ENCODE measurements at places on chromosomes 2 and 18.
A peak's percentile ranks its signal among the peaks of the same experiment; 100 is the strongest.

GRCh38 chr18:79242246-79242645 is 153.5 kb upstream of the NFATC1 start:
- H3K27me3 ChIP-seq = no peaks in the 10 kb centered on the region
- peaks cover 6% of the 10 kb centered on the region for H3K4me1 ChIP-seq
- no peak overlapping the region for H3K4me3 ChIP-seq
- no peaks in the 10 kb centered on the region for H3K36me3 ChIP-seq
- no peak for DNase-seq

- no peak overlapping the region for H3K27ac ChIP-seq
- DNase-seq = no peak
- no peaks in the 10 kb centered on the region for H3K27me3 ChIP-seq
- H3K36me3 ChIP-seq = no peaks in the 10 kb centered on the region
These were observed 1181.6 kb upstream of the CELF4 start for GRCh38 chr18:38747153-38747552.

GRCh38 chr2:234309431-234309830 is 187.4 kb downstream of the ARL4C start:
- peaks cover 37% of the 10 kb centered on the region for H3K4me1 ChIP-seq
- DNase-seq = no peak
- H3K4me3 ChIP-seq = no peak overlapping the region
- no peaks in the 10 kb centered on the region for H3K36me3 ChIP-seq
- no peaks in the 10 kb centered on the region for H3K27me3 ChIP-seq

GRCh38 chr2:235044501-235045271 is 92.9 kb downstream of the SH3BP4 start:
- no peaks in the 10 kb centered on the region for H3K27me3 ChIP-seq
- DNase-seq = no peak
- no peak overlapping the region for H3K4me3 ChIP-seq

DNA sequence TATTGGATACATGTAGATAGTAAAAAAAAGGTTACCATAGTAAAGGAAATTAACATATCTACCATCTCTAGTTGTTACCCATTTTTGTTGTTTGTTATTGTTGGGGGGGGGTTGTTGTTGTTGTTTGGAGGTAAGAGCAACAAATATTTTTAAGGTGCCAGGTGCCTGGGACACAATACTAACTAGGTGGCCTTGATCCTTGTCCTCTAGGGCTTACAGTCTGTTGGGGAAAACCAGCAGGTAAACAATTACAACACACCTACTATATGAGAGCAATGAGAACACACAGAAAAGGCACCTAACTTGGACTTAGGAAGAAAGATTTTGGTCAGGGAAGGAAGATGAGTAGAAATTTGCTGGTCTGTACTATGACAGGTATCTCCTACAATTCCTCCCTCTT is 46.3 kb downstream of the SCN9A start:
- no peak for DNase-seq
- H3K4me1 ChIP-seq = peaks cover 11% of the 10 kb centered on the region
- H3K27ac ChIP-seq = no peak overlapping the region
- H3K36me3 ChIP-seq = peaks cover 3% of the 10 kb centered on the region
- H3K4me3 ChIP-seq = no peak overlapping the region

DNA sequence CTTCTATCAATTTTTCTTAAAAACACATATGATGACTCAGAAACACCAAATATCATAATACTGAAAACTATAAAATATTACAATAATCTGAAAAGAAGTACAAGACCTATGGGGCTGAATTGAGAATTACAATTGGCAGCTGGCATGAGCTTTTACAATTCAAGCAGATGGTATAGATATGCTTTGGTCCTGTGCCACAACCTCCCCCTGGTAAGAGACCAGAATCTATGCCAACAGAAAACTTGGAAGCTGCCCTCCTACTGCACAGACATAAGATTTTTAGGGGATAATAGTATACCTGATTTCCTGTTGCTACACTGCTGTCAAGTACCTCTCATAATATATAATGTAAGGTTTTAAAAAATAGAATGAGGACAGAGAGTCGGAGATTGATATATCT is 46.8 kb upstream of the CDH7 start:
- no peaks in the 10 kb centered on the region for H3K4me1 ChIP-seq
- no peaks in the 10 kb centered on the region for H3K27me3 ChIP-seq
- no peak for DNase-seq
- no peaks in the 10 kb centered on the region for H3K36me3 ChIP-seq

- no peak overlapping the region for H3K27ac ChIP-seq
- DNase-seq = no peak
- H3K36me3 ChIP-seq = peaks cover 20% of the 10 kb centered on the region
- no peak overlapping the region for H3K4me3 ChIP-seq
- no peaks in the 10 kb centered on the region for H3K4me1 ChIP-seq
- H3K27me3 ChIP-seq = no peaks in the 10 kb centered on the region
These were observed 31.2 kb upstream of the METAP1D start for GRCh38 chr2:171968509-171968908.

DNA sequence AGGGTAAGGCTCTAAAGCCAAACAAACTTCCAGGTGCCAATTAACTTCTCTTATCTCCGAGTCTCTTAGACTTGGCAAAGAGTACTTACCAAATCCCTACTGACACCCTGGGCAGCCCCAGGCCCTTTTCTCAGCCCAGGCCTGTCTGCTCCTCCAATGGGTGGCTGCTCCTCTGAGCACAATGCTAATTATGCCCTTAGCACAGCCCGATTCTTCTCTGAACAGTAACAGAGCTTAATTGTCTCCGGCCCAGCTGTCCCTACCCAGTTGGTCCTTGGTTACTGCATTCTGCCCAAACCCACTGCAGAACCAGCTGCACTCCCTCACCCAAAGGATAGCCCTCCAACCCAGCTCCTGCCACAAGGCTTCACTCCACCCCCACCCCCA is 110.3 kb downstream of the SMAD7 start:
- no peak overlapping the region for H3K27ac ChIP-seq
- DNase-seq = no peak
- H3K4me3 ChIP-seq = no peak overlapping the region
- H3K4me1 ChIP-seq = peaks cover 81% of the 10 kb centered on the region
- no peaks in the 10 kb centered on the region for H3K27me3 ChIP-seq
- H3K36me3 ChIP-seq = peaks cover 12% of the 10 kb centered on the region

- H3K4me3 ChIP-seq = no peak overlapping the region
- H3K27ac ChIP-seq = no peak overlapping the region
- H3K36me3 ChIP-seq = no peaks in the 10 kb centered on the region
- no peaks in the 10 kb centered on the region for H3K4me1 ChIP-seq
- no peak for DNase-seq
These were observed 222.7 kb upstream of the ITGA4 start for GRCh38 chr2:181234487-181234891.

- peaks cover 2% of the 10 kb centered on the region for H3K36me3 ChIP-seq
- H3K4me1 ChIP-seq = peaks cover 20% of the 10 kb centered on the region
- no peak overlapping the region for H3K27ac ChIP-seq
- no peaks in the 10 kb centered on the region for H3K27me3 ChIP-seq
- peak; percentile 40 for DNase-seq
These were observed 4.4 kb downstream of the C2orf92 start for GRCh38 chr2:97673915-97674283.

- H3K4me1 ChIP-seq = peaks cover 53% of the 10 kb centered on the region
- H3K4me3 ChIP-seq = peak overlapping the region; percentile 91
These were observed 266.5 kb downstream of the TCF4 start for GRCh38 chr18:55321265-55322177.

DNA sequence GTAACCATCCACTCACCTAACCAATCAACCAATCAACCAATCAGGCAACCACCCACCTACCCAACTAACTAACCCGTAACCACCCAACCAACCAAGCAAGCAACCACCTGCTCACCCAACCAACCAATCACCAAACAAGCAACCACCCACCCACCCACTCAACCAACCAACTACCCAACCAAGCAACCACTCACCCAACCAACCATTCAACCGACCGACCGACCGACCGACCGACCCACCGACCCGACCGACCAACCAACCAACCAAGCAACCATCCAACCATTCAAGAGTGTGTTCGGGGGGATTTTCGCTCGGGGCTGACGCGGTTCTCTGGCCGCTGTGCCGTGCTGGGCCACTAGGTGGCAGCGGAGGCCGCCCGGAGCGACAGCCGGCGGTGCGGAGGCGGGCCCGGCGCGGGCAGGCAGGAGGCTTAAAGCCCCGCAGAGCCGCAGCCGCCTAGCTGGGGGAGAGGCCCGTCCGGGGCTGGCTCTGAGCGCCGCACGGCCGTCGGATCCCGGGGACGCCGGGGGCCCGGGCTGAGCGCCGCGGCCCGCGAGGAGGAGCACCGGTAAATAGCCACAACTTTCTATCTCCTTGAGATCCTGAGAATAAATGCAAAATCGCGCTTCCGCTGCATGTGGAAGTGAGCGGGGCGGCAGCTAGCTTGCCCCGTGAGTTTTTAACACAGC is at the start of gene MC5R:
TSS of gene MC5R (plus strand) at position 443 of the 689 bp plus-strand sequence. CDS start 1,617 bp downstream, outside the sequence.
- H3K27ac ChIP-seq = no peak within 1 kb of the TSS
- no peak within 1 kb of the TSS for H3K4me3 ChIP-seq
- no peaks in the 10 kb centered on the region for H3K27me3 ChIP-seq
- DNase-seq = no peak

GRCh38 chr2:25240636-25241035 is 72.3 kb upstream of the POMC start:
- no peak overlapping the region for H3K4me3 ChIP-seq
- no peak overlapping the region for H3K27ac ChIP-seq
- H3K27me3 ChIP-seq = no peaks in the 10 kb centered on the region

DNA sequence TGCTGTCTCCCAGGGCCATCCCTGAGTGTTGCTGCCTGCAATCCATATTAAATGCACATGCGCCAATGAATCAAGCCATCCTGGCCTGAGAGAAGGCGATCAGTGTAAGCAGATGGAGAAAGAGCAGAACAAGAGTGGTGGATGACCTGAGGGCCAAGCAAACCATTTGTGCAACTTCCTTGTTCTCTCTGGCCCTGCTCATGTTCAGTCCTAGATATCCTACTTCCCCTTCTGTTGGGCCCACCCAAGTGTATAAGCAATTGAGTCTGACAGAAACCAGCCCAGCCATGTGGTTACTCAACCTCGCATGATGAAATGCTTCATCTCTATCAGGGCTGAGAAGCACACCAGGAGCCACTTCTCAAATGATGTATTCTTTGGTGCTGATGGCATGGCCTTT is 383.1 kb upstream of the ID2 start:
- H3K27ac ChIP-seq = no peak overlapping the region
- no peaks in the 10 kb centered on the region for H3K4me1 ChIP-seq
- no peaks in the 10 kb centered on the region for H3K36me3 ChIP-seq
- peak; percentile 42 for DNase-seq

DNA sequence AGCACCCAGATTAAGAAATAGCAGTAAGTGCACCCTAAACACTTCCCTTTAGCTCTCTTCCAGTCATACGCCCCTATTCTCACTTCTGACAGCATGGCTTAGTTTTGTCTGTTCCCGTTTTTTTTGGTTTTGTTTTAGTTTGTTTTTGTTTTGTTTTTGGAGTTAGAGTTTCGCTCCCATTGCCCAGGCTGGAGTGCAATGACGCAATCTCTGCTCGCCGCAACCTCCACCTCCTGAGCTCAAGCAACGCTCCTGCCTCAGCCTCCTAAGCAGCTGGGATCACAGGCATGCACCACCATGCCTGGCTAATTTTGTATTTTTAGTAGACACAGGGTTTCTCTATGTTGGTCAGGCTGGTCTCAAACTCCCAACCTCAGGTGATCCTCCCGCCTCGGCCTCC is 2067.7 kb downstream of the SUCLG1 start:
- H3K27ac ChIP-seq = no peak overlapping the region
- H3K27me3 ChIP-seq = no peaks in the 10 kb centered on the region
- no peak for DNase-seq
- H3K4me1 ChIP-seq = no peaks in the 10 kb centered on the region
- no peak overlapping the region for H3K4me3 ChIP-seq
- no peaks in the 10 kb centered on the region for H3K36me3 ChIP-seq

DNA sequence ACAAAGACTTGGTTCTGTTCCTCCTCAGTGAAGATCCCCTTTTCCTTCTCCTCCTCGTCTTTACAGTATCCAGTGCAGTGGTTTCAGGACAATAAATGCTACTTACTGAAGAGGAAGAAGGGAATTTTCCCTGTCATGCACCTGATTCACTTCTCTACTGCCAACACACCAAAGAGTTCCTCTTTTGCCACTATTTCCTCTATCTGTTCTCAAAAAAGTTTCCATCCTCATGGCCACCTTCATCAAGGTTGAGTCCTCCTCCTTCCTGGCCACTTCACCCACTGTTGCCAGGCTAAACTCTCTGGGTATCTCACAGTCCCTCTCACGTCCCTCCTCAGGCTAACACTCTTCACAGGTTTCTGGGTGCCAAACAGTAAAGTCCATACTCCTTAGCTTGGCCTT is 41.7 kb downstream of the PLEKHM3 start:
- H3K36me3 ChIP-seq = peaks cover 6% of the 10 kb centered on the region
- no peak overlapping the region for H3K4me3 ChIP-seq
- H3K27me3 ChIP-seq = no peaks in the 10 kb centered on the region
- H3K27ac ChIP-seq = no peak overlapping the region

DNA sequence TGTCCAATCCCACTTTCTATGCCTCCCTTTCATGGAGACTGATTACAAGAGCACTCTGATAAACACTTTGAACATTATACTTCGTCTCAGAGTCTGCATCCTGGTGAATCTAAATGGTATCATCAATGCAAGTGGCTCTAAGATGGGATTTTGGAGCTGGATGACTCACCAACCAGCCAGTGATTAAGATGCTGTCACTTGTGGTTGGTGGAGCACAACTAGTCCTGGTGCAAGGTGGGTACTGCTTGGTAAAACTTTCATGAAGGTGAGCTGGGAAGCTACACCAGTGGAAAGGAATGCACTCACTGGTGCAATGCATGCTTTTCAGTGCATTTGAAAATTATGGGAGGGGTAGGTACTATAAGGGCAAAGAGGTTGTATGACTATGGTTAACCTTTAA is 137.7 kb upstream of the TRIB2 start:
- no peaks in the 10 kb centered on the region for H3K27me3 ChIP-seq
- H3K4me1 ChIP-seq = no peaks in the 10 kb centered on the region
- no peak for DNase-seq

DNA sequence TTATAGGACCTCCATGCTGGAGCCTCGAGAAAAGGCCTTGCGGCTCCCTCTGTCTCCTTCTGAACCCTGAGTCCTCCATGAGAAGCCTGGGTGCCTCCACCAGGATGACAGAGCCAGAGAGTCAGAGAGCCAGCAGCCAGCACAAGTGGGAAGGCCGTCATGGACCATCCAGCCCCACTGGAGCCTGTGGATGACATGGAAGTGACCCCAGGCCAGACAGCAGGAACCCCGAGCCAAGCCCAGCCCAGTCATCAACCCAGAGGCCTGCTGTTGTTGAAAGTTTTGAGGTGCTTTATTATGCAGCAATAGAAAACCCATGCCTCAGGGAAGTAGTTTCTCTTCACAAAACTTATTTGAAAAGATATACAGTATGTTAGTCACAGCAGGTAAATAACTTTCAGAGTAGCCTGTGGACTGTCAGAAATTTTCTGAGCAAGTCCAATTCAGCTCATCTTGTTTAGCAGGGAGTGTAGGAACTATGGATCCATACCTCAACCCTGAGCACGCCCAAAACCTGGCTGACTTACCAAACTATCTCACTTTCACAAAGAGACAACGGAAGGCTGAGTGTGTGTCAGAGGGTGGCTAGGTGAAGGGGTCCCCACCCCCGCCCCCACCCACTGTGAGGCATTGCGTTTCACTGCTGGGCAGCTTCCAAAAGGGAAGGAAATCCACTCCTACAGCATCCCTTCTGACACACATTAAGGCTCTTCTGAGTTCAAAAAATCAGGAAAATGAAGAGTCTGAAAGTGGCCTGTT is 79.9 kb upstream of the NDUFV2 start:
- peaks cover 8% of the 10 kb centered on the region for H3K4me1 ChIP-seq
- DNase-seq = no peak
- no peak overlapping the region for H3K4me3 ChIP-seq
- H3K36me3 ChIP-seq = no peaks in the 10 kb centered on the region
- peak overlapping the region; percentile 19 for H3K27ac ChIP-seq

Measured in osteocyte (in vitro differentiated cells).